T follicular helper cell (primary cell): ENCODE measurements at places on chromosomes 2 and 18.

- no peak for DNase-seq
Measured at GRCh38 chr18:51009072-51009471, 20.9 kb upstream of the SMAD4 start.

GRCh38 chr2:84805250-84805958 lies 75.5 kb downstream of the TRABD2A start:
- no peak for DNase-seq

- DNase-seq: no peak
Measured at GRCh38 chr2:27893006-27893405, 2.5 kb downstream of the BABAM2 start.

- DNase-seq: no peak
Measured at GRCh38 chr2:71256421-71256820, 29.5 kb upstream of the PAIP2B start.

- DNase-seq: no peak
Measured at GRCh38 chr2:85705680-85706039, 11.5 kb downstream of the GNLY start.

- no peak for DNase-seq
Measured at GRCh38 chr2:29744976-29745375, 176.4 kb downstream of the ALK start.

GRCh38 chr2:70627211-70627898 lies 73.7 kb upstream of the TGFA start:
- no peak for DNase-seq

- no peak for DNase-seq
Measured at GRCh38 chr2:175227393-175227792, 45.9 kb upstream of the ATP5MC3 start.

DNA sequence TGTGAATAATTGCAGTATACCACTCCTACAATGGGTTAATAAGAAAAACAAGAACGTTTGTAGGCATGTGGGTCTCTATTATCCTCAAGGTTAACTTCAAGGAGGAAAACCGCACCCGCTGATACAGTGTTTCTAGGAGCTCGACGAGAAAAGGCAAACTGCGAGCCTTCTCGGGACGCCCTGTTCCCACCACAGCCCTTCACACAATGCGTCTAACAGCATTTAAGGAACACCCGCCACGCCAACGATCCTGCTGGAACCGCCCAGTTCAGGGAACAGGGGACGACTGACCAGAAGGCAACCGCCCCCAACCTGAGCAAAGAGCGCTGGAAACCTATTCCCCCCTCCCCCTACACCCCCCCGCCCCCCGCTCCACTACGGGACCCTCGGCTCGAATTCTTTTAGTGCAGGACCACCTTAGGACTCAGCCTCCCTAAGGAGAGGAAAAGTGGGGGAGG lies 710 bp upstream of the TMSB10 start:
- no peak for DNase-seq

- DNase-seq: no peak
Measured at GRCh38 chr2:5691221-5691984, 781 bp upstream of the SOX11 start.

- DNase-seq: no peak
Measured at GRCh38 chr18:55382277-55382805, 205.7 kb downstream of the TCF4 start.

DNA sequence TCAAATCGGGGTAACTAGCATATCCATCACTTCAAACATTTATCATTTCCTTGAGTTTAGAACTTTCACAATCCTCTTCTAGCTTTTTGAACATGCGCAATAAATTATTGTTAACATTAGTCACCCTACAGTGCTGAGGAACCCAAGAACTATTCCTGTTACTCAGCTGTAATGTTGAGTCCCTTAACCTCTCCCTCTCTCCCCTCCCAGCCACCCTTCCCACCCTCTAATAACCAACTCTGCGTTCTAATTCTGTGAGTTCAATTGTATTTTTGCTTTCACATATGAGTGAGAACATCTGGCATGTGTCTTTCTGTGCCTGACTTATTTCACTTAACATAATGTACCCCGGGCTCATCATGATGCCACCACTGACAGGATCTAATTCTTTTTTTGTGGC lies 78.6 kb upstream of the RANBP2 start:
- DNase-seq: no peak

- no peak for DNase-seq
Measured at GRCh38 chr18:41540237-41540871, 414.7 kb upstream of the PIK3C3 start.

- DNase-seq: no peak
Measured at GRCh38 chr2:99106913-99107312, 34.6 kb upstream of the C2orf15 start.

GRCh38 chr18:49898421-49898820 lies 85.1 kb upstream of the ACAA2 start:
- peak; percentile 50 for DNase-seq

GRCh38 chr2:1866402-1867111 lies 122.2 kb upstream of the PXDN start:
- DNase-seq: no peak

- no peak for DNase-seq
Measured at GRCh38 chr2:54360055-54360792, 95.9 kb upstream of the SPTBN1 start.

GRCh38 chr2:68832233-68832869 lies 38.8 kb downstream of the BMP10 start:
- DNase-seq: no peak

- DNase-seq: no peak
Measured at GRCh38 chr2:188845692-188846091, 128.5 kb upstream of the COL3A1 start.

GRCh38 chr2:16104315-16104948 lies 164.1 kb downstream of the MYCN start:
- no peak for DNase-seq

DNA sequence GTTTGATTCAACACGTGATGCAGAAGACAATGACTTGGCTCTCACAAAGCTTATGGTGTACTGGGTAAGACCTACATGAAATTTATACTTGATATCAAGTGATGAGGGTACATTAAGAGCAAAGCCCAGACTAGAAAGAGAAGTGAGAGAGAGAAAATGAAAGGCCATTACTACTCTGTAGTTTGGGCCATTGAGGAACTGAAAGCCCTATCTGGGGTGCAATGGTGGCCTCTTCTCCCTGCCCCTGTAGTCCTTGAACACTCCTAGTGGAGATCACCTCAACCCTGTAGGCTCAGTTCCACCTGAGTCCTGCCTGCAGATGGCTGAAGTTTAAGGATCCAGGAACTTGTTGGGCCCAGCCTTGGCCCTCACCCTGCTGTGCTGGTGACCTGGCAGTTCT lies 569.8 kb upstream of the MEX3C start:
- DNase-seq: no peak

DNA sequence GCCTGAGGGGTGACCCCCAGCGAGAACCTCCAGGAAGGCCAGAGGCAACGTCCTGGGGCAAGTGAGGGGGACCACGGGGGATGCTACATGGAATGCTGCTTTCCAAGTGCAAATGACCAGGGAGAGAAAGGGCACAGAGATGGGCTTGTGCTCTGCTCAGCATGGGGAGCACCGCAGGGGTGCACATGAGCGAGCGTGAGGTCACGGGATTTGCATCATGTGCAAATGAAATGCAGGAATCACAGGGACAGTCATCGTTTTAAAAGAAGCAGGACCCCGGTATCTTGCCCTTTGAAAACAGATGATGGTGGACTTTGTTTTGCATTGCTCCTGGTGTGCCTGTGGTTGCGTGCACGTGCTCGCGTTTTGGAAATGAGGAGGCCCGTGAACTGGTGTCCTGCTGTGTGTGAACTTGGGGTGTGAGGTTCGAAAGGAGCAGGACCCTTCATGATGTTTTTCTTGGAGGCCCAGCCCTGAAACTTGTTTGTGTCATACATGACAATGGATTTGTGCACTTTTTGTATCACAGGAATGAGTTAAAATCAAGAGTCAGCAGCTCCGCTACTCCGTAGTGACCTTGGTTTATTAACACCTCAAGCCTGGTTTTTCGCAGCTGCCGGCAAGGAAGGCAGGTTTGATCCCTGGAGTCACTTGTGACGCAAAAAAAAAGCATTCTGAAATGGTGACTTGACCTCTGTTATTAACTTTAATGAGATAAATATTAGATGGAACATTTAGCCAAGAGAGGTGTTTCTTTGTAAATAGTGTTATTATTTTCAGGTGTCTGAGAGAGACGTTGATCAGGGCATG lies 234.5 kb downstream of the LDLRAD4 start:
- DNase-seq: no peak

- DNase-seq: no peak
Measured at GRCh38 chr2:56108806-56109205, 75.0 kb upstream of the CCDC85A start.

GRCh38 chr2:85769236-85769982 lies 15.6 kb downstream of the ATOH8 start:
- DNase-seq: no peak

- no peak for DNase-seq
Measured at GRCh38 chr2:37523814-37524362, 147.6 kb downstream of the CDC42EP3 start.
